DMS79 treated with DMSO at 0.1 percent for 48 hours (cell line): ENCODE measurements at places on chromosomes 1 and 21.

GRCh38 chr21:39020751-39021477, 162.3 kb downstream of the PSMG1 start:
- no peak for DNase-seq

GRCh38 chr1:188325211-188325610, 1496.5 kb downstream of the PLA2G4A start:
- DNase-seq = no peak

- DNase-seq = no peak
Measured at GRCh38 chr1:204746838-204747442, 61.4 kb upstream of the LRRN2 start.

- DNase-seq = no peak
Measured at GRCh38 chr1:150552128-150552910, 3.1 kb downstream of the ADAMTSL4 start.

DNA sequence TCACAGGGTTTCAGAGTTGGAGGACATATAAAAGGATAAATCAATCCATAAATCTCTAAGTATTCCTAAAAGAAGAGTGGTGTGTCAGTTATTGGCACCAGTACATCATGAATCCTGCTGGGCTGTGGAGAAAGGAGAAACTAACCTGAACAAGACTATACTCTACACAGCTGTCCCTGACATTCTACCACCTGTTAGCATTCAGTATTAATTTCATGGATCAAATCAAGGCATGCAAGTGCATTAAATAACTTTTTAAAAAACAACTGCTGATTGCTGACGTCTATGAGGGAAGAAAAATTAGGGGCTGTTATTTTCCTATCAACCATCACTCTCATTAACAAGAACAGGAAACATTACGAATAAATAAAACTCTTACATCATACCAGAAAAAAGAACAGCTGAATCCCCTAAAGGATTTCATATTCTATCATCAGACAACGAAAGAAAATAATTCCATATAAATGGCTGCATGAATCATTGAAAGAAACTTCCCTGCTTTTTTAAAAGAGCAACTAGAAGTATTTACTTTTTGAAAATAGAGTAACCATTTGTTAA, 121.7 kb downstream of the ATF6 start:
- no peak for DNase-seq
